ENCODE measurements at places on chromosomes 11 and 22. TPM values are rescaled to one million over a fixed set of nuclear protein-coding genes. Genes with fewer than 3 reads are reported as not detected.

DNA sequence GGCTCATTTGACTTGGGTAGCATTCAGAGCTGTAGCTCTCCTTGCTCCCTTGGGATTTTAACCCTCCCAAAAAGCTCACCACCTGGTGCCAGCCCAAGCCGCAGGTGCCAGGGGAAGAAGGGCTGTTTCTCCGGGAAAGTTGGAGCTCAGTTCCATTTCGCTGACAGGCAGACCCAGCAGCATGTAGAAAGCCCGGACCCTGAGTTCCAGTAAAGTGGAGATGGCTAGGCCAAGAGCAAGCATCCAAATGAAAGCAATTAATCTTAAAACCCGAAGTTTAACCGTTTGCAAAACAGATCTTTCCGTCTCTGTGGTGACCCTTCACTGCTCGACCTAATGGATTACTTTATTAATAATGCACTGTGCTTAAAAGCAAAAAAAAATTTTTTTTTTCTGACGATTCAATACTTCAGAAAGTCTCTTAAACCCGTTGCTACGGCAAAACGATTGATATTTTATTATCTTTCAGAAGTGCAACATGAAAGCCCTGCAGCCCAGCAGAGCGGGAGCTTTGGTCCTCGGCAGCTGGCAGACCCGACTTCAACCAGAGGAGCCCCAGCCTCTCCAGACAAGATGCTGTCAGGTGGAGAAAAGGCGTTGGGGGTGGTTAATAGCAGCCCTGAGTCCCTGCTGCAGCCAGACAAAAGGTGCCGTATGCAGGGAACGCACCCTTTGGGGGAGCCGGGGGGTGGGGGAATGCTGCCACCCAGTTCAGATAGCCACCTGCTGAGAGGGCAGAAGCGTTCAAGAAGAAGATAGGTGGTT lies 3.3 kb downstream of the LMO1 start:
- DNase-seq: no peak

DNA sequence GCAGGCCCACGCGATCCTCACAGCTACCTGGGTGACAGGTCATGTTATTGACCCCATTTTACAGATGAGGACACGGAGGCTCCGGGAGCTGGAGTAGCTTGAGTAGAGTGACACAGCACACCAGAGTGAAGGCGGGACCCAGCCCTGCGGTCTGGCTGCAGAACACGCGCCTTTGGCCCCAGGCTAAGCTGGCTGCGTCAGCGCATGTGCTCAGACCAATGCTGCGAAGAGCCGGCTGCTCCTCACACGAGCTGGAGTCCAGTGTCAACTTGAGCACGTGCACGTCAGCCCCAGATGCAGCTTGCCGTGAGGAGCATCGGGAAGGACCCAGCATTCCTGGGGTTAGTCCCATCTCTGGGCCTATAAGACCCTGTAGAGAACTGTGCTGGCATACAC lies 49.9 kb downstream of the SCUBE1 start:
- no peak for DNase-seq

DNA sequence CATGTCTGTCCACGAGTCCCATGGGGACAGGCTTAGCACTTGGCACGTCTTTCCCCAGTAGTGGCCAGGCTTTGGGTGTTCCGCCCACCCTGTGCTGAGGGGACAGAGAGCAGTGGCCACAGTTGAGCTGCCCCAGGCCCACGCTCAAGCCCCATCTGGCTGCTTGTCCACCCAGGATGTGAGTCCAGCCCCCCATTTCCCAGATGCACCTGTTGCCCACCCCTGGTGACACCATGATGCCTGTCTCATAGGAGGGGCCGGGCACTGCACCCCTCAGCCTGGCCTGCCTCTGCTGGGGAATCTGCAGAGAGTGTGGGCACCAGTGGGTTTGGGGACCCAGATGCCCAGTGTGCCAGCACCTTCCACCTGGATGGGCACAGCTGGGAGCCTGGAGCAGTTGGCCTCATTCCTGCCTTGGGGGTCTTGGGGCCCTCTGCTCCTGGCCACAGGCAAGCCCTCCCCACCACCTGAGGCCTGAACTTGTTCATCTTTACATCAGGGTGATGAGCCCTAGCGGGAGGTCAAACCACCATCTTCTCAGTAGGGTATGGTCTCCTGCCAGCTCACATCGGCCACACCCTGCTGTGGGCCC lies 5.7 kb downstream of the SIGIRR start:
- no peak for DNase-seq

DNA sequence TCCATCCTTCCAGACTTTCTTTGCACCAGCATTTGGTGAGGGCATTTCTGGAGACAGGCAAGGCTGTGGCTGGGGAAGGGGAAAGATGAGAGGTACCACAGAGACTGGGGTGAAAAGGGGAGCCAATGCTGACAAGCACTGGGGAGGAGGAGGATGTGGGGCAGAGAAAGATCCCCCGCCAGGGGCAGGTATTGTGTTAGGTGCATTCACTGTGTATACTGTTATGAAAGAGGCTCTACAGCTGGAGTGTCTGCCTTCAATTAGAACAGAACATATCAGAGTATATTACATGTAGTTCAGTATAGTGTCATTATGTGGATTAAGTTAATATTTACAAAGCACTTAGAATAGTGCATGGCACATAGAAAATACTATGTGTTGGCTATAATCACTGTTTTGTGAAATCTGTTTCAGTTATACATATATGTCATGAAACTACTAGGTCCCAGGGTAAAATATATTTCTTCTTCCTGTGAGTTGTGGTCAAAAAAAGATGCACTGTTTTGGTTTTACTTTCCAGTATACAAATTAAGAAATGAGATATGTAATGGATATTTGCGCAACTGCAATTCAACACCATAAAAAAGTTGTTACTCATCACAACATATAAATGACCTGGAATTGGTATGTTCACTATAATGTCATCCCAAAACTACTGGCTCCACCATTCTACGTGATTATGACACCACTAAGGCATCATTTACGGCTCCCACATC lies 8.4 kb downstream of the MSANTD2 start:
- DNase-seq: no peak

DNA sequence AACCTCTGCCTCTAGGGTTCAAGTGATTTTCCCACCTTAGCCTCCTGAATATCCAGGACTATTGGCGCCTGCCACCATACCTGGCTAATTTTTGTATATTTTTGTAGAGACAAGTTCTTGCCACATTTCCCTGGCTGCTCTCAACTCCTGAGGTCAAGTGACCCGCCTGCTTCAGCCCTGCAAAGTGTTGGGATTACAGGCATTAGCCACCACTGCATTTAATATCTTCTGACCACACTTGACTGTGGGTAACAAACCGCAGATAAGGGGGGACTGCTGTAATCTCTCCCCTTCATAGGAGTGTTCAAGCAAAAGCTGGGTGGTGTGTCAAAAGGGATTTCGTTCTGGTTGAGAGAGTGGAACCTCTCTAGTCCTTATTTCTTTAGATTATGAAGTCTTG lies 53.4 kb downstream of the GRAMD1B start:
- DNase-seq: no peak

The XKR3 gene
- not detected for total RNA-seq

The SLC25A18 gene
- total RNA-seq: 18.9 TPM

- no peak for DNase-seq
These were observed 8.6 kb downstream of the SLC25A1 start for GRCh38 chr22:19169947-19170318.

DNA sequence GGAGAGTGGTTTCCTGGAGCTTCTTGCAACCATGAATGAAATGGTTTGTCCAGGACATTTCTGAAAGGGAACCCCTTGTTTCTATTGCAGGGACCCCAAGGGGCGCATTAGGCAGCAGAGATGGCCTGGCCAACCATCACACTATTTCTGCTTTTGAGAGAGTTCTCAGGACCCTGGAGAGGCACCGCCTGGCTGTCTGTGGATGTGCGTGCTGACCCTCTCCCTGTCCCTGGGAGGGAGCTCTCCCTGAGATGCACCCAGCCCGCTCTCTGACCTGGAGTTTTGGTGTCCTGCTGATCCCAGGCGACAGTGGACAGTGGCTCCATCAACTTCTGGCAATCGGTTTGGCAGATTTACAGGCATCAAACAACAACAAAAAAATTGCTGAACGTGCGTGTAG lies 80.3 kb upstream of the SLC22A12 start:
- DNase-seq: no peak

The RIC8A gene
- 68.7 TPM for total RNA-seq

The HTR3A gene
- total RNA-seq: 0.88 TPM

The E2F8 gene
- not detected for total RNA-seq

Measured in omental fat pad (tissue), 4 donors.